H9 (cell line): ENCODE measurements at places on chromosomes 6 and 20. TPM values are rescaled to one million over a fixed set of nuclear protein-coding genes. Genes with fewer than 3 reads are reported as not detected.

DNA sequence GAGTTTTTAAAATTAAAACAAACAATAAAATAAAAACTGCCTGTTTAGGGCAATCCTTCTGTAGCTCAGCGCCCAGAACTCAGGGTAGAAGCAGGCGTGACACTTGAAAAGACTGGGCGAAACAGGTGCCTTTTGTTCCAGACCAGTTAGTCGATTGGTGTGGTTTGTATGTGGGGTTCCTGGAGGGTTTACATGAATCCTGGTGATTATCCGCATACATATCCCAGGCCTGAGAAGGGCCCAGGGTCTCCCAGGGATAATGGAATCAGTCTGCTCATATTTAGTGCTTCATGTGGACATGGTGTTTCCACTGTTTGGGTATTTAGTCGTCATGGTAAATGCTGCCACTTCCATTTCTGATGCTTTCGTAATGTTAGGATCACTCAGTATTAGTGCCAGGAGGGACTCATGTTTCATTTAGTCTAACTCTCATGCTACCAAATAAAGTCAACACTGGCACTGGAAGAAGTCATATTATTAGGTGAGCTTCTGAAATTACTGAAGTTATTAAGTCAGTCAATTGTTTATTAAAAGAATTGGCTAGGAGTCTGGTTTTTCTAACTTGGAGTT is 116.5 kb downstream of the SAMD5 start:
- DNase-seq = no peak
- H3K27me3 ChIP-seq = no peaks in the 10 kb centered on the region
- H3K4me1 ChIP-seq = no peaks in the 10 kb centered on the region
- H3K27ac ChIP-seq = no peak overlapping the region
- H3K36me3 ChIP-seq = no peaks in the 10 kb centered on the region

DNA sequence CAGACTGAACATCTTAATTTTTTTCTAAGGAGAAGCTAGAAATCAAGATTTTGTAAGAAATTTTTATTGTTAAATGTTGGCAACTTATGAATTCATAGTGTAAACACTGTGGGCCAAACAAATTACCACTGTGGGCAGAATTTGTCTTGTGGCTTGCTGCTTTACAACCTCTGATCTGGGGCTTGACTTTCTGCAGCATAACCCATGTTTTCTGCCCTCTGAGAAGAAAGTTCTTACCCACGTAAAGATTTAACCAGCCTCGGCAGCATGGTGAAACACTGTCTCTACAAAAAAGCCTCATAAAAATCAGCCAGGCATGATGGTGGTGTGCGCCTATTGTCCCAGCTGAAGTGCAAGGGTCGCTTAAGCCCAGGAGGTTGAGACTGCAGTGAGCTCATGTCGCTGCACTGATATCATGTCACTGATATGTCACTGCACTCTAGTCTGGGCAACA is 12.9 kb downstream of the ITCH start:
- H3K4me3 ChIP-seq = no peak overlapping the region
- no peaks in the 10 kb centered on the region for H3K4me1 ChIP-seq
- DNase-seq = no peak
- no peaks in the 10 kb centered on the region for H3K27me3 ChIP-seq

Gene GSTA3
- not detected in 2 replicates for total RNA-seq

GRCh38 chr20:45470937-45471336 is 1.4 kb downstream of the WFDC2 start:
- no peak for DNase-seq
- peaks cover 6% of the 10 kb centered on the region for H3K36me3 ChIP-seq

Gene SNX21
- total RNA-seq = 18.9 and 20.5 TPM in 2 replicates

- no peak overlapping the region for H3K27ac ChIP-seq
- DNase-seq = no peak
- H3K4me3 ChIP-seq = no peak overlapping the region
Observed at GRCh38 chr6:137191670-137192069, 18.2 kb upstream of the IL22RA2 start.

Gene LAMA5
- 200 and 201 TPM in 2 replicates for total RNA-seq

GRCh38 chr6:106522562-106523250 is 106.6 kb downstream of the RTN4IP1 start:
- no peaks in the 10 kb centered on the region; the same call in none of the 2 replicates for H3K4me1 ChIP-seq
- no peaks in the 10 kb centered on the region for H3K36me3 ChIP-seq
- H3K27me3 ChIP-seq = no peaks in the 10 kb centered on the region
- no peak overlapping the region for H3K4me3 ChIP-seq
- DNase-seq = no peak

GRCh38 chr20:41191562-41192500 is 54.5 kb downstream of the PLCG1 start:
- H3K36me3 ChIP-seq = no peaks in the 10 kb centered on the region
- DNase-seq = no peak
- no peak overlapping the region for H3K4me3 ChIP-seq
- H3K27me3 ChIP-seq = no peaks in the 10 kb centered on the region
- H3K4me1 ChIP-seq = no peaks in the 10 kb centered on the region

Gene RBPJL
- 0.28 TPM in 1 of 2 replicates, not detected in the other for total RNA-seq

DNA sequence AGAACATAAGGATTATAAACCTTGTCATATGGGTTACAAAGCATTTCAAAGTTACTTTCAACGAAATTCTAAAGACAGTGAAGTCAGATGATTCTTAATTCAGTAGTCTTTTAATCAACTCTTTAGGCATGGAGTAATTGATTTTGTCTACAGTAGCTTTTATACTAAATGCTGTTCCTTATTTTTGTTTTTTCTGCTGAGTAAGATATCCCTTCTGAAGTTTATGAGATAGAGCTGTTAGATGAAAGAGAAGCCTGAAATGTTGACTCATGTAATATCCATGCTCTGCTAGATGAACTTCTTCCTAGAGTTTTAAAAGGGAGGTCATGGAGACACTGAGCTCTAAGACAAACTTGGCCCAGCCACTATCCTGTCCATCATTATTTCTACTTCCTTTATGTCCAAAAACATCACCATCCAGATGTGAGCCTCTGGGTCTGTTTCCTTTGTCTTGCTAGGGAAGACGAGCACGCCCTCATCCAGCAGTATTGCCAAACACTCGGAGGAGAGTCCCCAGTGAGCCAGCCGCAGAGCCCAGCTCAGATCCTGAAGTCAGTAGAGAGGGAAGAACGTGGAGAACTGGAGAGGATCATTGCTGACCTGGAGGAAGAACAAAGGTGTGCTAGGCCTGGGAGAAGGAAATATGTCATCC is 550.3 kb downstream of the UTRN start:
- no peaks in the 10 kb centered on the region for H3K27me3 ChIP-seq
- no peak for DNase-seq
- H3K4me3 ChIP-seq = no peak overlapping the region

DNA sequence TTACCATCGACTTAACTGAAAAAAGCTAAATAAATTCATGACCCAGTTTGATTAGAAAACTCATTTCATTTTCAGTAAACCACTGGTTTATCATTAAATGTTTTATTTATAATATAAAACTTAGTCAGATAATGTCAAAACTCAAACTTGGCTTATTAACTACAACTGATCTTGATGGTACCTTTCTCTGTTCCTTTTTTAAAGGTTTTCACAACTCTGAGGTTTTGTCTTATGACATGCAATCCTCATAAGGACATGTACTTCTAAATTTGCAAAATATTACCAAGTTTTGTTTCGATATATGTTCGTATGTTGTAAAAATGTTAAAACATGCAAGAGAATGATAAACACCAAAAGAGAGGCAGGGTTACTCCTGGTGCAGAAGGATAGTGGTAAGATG is 82.5 kb upstream of the PDE10A start:
- H3K27ac ChIP-seq = no peak overlapping the region
- DNase-seq = no peak
- H3K36me3 ChIP-seq = peaks cover 4% of the 10 kb centered on the region; the same call in 2 of the 3 replicates
- H3K4me3 ChIP-seq = no peak overlapping the region

DNA sequence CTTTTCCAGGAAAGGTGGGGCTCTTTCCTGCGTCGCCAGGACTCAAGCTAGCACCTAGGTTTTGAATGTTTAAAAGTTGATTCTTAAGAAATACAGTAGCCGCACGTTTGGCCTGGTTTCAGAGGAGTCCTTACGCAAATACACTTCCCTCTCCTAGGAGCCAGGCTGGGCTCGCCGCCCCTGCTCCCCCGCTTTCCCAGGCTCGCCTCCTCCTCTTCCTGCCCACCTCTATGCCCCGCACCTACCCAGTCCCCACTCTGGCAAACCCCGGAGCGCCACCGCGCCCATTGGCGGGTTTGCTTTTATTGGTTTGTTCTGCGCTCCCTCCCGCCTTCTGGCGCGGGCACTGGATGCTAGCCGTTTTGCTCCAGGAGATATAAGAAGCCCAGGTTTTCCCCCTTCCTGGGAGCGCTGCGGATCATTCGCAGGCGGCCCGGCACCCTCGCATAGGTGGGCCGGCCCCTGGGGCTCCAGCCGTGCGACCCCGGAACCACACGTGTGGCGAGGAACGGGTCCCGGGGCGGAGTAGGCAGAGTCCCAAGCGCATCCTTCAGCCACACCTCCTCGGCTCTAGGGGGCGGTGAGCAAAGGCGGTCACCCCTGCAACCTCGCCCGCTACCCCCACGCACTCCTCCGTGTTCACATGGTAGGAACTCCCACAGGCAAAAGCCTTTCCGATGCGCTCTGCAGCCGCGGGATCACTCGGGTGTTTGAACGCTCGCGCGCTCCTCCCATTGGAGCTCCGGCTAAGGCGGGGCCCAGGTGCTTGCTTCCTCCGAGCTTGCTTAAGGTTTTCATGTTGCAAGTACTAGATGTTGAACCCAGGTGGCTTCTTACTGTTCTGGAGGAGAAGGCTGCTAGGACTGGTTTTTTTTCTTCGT is 119.0 kb downstream of the RTN4IP1 start:
- H3K27me3 ChIP-seq = peaks cover 25% of the 10 kb centered on the region; the same call in 1 of the 2 replicates
- H3K36me3 ChIP-seq = peaks cover 2% of the 10 kb centered on the region; the same call in 2 of the 3 replicates
- DNase-seq = peak; percentile 64
- peak overlapping the region; percentile 93 for H3K4me3 ChIP-seq
- H3K27ac ChIP-seq = no peak overlapping the region

Gene MACROD2
- 1.6 and 2.0 TPM in 2 replicates for total RNA-seq

Gene COL11A2
- 2.0 and 2.3 TPM in 2 replicates for total RNA-seq

GRCh38 chr6:130368576-130368975 is 2.8 kb downstream of the TMEM200A start:
- no peak overlapping the region for H3K4me3 ChIP-seq
- peaks cover 5% of the 10 kb centered on the region; the same call in 1 of the 2 replicates for H3K4me1 ChIP-seq
- H3K27me3 ChIP-seq = no peaks in the 10 kb centered on the region

Gene HCRTR2
- total RNA-seq = not detected in 2 replicates

- no peaks in the 10 kb centered on the region for H3K27me3 ChIP-seq
- no peaks in the 10 kb centered on the region for H3K36me3 ChIP-seq
- no peak for DNase-seq
- no peak overlapping the region for H3K27ac ChIP-seq
Observed at GRCh38 chr20:1535420-1536175, 21.9 kb downstream of the SIRPD start.

- no peak for DNase-seq
- no peaks in the 10 kb centered on the region for H3K27me3 ChIP-seq
- H3K27ac ChIP-seq = no peak overlapping the region
- no peaks in the 10 kb centered on the region for H3K4me1 ChIP-seq
- no peak overlapping the region for H3K4me3 ChIP-seq
- no peaks in the 10 kb centered on the region for H3K36me3 ChIP-seq
Observed at GRCh38 chr6:46618726-46619125, 33.9 kb downstream of the CYP39A1 start.

GRCh38 chr20:2385026-2385425 is 4.3 kb downstream of the TGM6 start:
- no peak for DNase-seq
- H3K27me3 ChIP-seq = no peaks in the 10 kb centered on the region
- H3K27ac ChIP-seq = no peak overlapping the region
- H3K4me1 ChIP-seq = peaks cover 2% of the 10 kb centered on the region; the same call in 1 of the 2 replicates

Gene CAP2
- 11.5 and 11.9 TPM in 2 replicates for total RNA-seq

DNA sequence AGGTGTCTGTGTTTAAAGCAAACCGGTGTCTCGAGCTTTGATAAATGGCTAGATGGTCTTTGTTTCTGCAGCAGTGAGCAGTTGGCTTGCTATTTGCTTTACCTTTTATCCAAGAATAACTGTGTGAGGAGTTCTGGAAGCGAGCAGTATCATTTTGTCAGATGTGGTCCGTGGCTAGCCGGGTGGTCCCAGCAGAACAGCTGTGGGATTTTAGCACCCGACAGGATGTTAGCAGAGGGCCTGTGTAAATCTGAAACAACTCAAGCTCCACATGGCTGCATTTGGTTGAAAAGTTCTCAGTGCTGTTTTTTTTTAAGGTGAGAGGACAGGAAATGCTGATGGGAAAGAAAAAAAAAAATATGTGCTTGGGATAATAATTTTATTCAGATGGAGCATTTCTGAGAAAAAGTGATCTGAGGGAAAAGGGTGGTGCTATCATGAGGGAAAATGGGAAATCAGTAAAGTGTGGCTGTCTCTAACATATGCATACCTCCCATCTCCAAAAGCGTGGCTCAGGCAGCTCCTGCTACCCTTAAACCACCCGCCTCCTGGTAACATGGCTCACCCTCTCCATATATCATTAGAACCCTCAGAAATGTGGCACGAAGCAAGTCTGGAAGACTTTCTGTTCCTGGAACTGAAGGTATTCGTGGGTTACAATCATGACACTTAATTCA is 215.4 kb downstream of the TSHZ2 start:
- H3K27me3 ChIP-seq = no peaks in the 10 kb centered on the region
- H3K36me3 ChIP-seq = no peaks in the 10 kb centered on the region
- H3K4me1 ChIP-seq = no peaks in the 10 kb centered on the region; the same call in 1 of the 2 replicates
- no peak overlapping the region for H3K27ac ChIP-seq
- no peak overlapping the region for H3K4me3 ChIP-seq
- DNase-seq = no peak

Gene WFDC11
- total RNA-seq = not detected in 2 replicates

Gene MEA1
- 105 and 113 TPM in 2 replicates for total RNA-seq

Gene NRSN1
- total RNA-seq = not detected in 2 replicates

- DNase-seq = no peak
- H3K27me3 ChIP-seq = no peaks in the 10 kb centered on the region
- H3K27ac ChIP-seq = no peak overlapping the region
- H3K36me3 ChIP-seq = no peaks in the 10 kb centered on the region
- no peaks in the 10 kb centered on the region for H3K4me1 ChIP-seq
Observed at GRCh38 chr6:107633680-107634323, 143.9 kb downstream of the SOBP start.

Gene PPP1R3G
- total RNA-seq = not detected in 2 replicates
